ENCODE measurements at places on chromosomes 16 and 17. TPM values are rescaled to one million over a fixed set of nuclear protein-coding genes. Genes with fewer than 3 reads are reported as not detected.

SPAG7 gene
- total RNA-seq = 39.0 TPM

PRSS33 gene
- total RNA-seq = not detected

HSD3B7 gene
- total RNA-seq = 24.8 TPM

GNG13 gene
- not detected for total RNA-seq

PRSS27 gene
- 0.97 TPM for total RNA-seq
